ENCODE measurements at places on chromosomes 11 and 22.

GRCh38 chr11:3092603-3093141 lies 35.4 kb upstream of the CARS1 start:
- DNase-seq: no peak

GRCh38 chr22:20752873-20753272 lies 21.0 kb upstream of the SERPIND1 start:
- DNase-seq: no peak

- no peak for DNase-seq
These were observed 753 bp downstream of the PRPF19 start for GRCh38 chr11:60905551-60906113.

GRCh38 chr11:133934599-133935550 lies 21.9 kb downstream of the IGSF9B start:
- DNase-seq: peak; percentile 4

GRCh38 chr22:36182056-36182455 lies 19.6 kb downstream of the APOL4 start:
- no peak for DNase-seq

GRCh38 chr22:41772198-41772597 lies 28.3 kb upstream of the CCDC134 start:
- DNase-seq: no peak

- peak; percentile 66 for DNase-seq
These were observed 36.2 kb upstream of the DDX6 start for GRCh38 chr11:118827118-118827517.

DNA sequence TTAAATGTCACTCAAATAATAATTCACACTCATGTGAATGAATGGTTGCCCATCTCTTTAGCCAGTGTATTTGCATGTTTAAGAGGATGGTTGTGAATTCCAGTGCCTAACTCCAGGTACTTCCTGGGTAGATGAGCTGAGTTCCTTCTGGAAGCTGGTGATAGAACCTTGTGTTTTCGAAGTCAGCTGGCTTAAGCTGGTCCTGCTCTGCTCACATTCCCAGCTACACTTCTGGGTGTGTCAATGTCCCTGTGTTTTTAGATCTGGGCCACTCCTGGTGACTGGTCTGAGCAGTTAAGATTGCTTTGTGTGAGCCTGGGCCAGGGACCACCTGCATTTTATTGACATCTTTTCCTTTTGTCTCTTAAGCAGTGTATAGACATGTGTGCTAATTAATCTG lies 10.6 kb downstream of the TEAD1 start:
- DNase-seq: no peak

GRCh38 chr11:44219830-44220796 lies 89.8 kb downstream of the ALX4 start:
- no peak for DNase-seq

- DNase-seq: no peak
These were observed 5.9 kb downstream of the TMEM134 start for GRCh38 chr11:67463186-67463585.

GRCh38 chr11:95780544-95780943 lies 9.0 kb downstream of the FAM76B start:
- no peak for DNase-seq

GRCh38 chr11:45092404-45092785 lies 54.0 kb upstream of the PRDM11 start:
- DNase-seq: peak; percentile 15

GRCh38 chr11:102955624-102956023 lies at the start of gene MMP13:
Gene MMP13, minus strand, starts transcription at chr11:102955732. Its CDS starts 27 bp downstream, at chr11:102955705.
- no peak for DNase-seq

GRCh38 chr11:57358543-57358961 lies 20.4 kb downstream of the P2RX3 start:
- peak; percentile 9 for DNase-seq

All from MV-4-11 (cell line).